Activated CD8-positive, alpha-beta memory T cell treated with anti-CD3 and anti-CD28 coated beads, Interleukin-2, amount 50 U/mL, for 4 hours (primary cell): ENCODE measurements at places on chromosomes 4 and X.

- no peak for DNase-seq
Observed at GRCh38 chr4:73944061-73944875, 37.6 kb downstream of the PF4 start.

- no peak for DNase-seq
Observed at GRCh38 chr4:7189475-7190277, 2.7 kb upstream of the SORCS2 start.

DNA sequence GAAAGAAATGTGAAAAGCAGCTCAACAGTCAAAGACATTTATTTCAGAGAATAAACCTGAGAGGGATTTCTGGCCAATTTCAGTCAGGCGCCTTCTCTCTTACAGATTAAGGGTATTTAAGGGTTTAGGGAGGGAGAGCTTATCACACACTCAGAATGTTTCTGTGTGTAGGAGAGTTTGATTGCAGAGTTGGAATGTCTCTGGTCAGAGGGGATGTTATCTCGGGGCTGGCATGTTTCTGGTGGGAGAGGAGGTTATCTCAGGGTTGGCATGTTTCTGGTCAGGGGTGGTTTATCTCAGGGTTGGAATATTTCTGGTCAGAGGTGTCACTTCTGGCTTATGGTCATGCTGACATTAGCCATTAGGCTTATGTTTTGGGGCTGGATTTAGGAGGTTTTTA, 1920.5 kb upstream of the PCDH7 start:
- DNase-seq: no peak

- no peak for DNase-seq
Observed at GRCh38 chrX:143165778-143166177, 140.1 kb downstream of the SPANXN4 start.

DNA sequence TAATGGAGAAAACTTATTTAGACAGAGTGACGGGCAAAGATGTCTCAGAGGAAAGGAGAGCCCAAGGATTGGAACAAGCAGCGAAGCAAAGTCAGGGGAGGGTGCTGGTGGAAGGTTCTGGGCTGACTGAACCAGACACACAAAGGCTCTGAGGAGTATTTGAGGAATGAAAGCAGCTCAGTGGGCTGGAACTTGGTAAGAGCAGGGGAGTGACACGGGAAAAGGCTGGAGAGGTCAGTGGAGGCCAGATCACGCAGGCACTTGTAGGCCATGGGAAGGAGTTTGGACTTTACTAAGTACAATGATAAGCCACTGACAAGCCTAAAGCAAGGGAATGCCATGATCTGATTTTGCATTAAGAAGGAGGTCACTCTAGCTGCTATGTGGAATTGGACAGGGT, 71.4 kb downstream of the TSC22D3 start:
- DNase-seq: no peak

- DNase-seq: no peak
Observed at GRCh38 chrX:20140420-20140819, 1.2 kb downstream of the EIF1AX start.

DNA sequence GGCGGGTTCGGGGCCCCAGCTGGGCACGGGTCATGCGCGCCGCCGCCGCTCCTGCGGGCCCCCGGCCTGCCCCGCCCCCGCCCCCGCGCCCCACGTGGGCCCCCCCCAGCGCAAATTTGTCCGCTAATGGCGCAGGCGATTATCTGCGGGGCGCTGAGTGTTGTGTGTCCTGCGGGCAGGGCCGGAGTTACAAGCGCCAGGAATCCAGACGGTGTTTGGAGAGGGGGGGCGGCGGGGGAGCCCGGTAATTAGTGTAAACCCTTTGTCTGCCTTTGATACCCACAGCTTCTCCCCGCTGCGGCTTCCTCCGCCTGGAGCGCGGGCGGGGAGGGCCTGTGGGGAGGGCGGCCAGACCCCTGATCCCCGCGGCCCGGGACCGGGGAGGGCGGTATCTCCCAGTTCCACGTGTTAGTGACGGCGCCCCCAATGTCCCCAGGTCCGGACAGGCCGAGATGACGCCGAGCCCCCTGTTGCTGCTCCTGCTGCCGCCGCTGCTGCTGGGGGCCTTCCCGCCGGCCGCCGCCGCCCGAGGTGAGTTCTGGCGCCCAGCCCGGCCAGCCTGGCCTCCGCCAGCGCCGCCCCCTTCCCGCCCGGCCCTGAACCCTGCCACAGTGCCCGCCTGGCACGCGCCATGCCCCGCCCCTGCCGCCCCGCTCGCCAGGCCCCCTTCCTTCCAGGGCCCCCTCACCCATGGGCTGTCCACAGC, 761 bp downstream of the FGFRL1 start:
- peak; percentile 43 for DNase-seq

DNA sequence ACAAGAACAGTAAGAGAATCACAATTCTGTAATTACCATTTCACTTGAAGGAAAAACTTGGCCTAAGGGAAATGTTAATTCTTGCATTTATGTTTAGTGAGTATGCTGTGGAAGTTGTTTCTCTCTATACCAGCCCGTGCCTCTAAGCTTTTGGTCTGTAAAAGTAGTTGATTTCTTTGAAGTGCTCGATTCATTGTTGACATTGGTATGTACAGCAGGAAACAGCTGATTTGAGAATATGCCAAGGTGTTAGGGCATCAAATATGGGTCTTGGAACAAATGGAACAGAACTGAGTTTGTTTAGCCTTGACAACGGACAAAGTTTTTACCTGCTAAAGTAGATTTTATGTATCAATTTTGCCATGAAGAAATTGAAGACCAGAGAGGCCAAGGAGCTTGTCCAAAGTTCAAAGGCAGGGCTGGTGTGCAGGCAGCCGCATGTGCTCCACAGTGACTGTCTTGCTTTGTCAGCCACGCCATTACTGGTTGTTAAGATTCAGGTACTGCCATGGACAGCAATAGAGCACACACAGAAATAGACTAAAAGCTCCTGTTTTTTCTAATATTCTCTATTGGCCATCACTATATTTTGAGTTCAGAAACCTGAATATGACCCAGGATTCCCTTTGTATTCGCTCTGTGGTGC, 75.5 kb upstream of the TLR3 start:
- no peak for DNase-seq

GRCh38 chrX:10010686-10011085, 43.5 kb downstream of the CLDN34 start:
- DNase-seq: no peak
